ENCODE measurements at places on chromosomes 1 and 21.

GRCh38 chr1:116372191-116372590 lies 853 bp upstream of the ATP1A1 start:
- no peak for DNase-seq

DNA sequence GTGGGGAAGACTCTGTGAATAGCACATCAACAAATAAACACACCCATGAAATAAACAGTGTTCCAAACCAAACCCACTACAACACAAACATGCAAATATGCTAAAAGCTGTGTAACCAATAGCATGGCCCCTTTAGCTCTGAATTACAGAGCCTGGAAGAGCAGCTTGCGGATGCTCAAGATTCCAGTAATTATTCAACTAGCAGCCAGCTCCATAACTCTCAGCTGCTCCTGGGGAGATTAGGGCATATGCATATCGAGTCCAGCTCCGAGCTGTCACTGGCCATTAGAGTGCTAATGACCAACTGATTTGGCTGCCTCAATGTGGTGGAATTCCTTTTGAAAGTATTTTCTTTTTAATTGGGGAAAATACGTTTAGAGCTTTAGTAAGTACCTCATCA lies 207.1 kb downstream of the HHAT start:
- no peak for DNase-seq

DNA sequence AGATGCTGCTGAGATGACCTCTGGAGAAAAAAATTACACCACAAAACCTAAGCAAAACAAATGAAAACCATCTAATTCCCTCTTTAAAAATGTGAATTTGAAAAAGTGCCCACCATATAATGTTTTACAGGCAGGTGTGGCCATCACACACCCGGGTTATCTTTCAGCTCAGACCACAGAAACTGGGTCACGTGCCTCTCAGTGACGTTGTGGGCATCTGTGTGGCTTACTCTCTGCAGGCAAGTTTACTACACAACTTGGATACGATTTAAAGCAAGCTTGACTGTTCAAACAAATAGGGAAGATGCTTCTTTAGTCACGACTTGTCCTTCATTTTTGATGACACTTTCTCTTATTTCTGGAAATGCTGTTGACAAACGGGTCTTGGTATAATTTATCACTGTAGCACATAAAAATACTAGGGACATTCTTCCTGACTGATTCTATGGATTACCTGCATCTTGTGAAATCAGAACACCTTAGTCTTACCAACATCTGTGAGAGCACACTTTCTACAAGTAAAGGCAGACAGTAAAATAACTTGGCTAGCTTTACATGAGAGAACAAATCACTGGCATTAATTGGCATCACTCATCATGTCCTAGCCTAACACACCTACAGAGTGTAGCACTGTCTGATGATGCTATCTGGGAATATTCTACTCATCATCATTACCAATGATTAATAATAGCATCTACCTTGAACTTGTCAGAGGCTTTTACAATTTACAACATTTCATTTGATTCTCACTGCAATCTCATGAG lies 89.3 kb upstream of the EDEM3 start:
- DNase-seq, result no peak

- DNase-seq, result no peak
Observed at GRCh38 chr1:172650474-172651193, 8.3 kb upstream of the FASLG start.

DNA sequence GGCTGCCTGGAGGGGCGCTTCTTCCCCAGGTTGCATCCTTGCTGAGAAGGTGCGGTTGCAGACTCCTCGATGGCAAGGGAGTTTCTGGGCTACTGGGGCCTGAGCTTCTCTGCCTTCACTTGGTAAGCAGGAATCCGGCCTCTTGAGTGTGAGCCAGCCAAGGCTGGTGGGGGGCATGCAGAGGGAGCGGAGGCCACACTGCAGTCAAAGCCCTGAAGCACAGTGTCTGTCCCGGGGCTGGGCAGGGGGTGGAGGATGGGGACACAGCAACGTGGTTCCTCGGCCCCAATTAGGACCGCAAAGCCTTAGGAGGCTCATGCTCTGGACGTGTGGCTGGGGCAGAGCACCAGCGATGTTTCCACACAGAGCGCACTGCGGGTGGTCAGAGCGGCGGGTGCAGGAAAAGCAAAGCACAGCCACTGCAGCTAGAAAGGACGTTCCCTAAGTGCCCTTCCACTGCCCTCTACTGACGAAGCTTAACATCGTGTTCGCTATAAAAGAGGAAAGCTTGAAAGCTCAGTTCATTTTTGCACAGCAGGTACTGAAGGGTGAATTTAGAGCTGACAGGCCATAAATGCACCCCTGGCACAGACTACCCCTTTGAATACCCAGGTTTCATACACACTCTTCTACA lies 60.7 kb upstream of the COG2 start:
- no peak for DNase-seq

GRCh38 chr1:18951416-18951815 lies 5.1 kb downstream of the IFFO2 start:
- no peak for DNase-seq

- DNase-seq, result peak; percentile 77
Observed at GRCh38 chr1:156217871-156218270, 5.1 kb downstream of the PMF1 start.

GRCh38 chr1:24540051-24540905 lies 15.6 kb upstream of the NCMAP start:
- DNase-seq, result no peak

- DNase-seq, result no peak
Observed at GRCh38 chr1:227170361-227171166, 147.7 kb downstream of the CDC42BPA start.

DNA sequence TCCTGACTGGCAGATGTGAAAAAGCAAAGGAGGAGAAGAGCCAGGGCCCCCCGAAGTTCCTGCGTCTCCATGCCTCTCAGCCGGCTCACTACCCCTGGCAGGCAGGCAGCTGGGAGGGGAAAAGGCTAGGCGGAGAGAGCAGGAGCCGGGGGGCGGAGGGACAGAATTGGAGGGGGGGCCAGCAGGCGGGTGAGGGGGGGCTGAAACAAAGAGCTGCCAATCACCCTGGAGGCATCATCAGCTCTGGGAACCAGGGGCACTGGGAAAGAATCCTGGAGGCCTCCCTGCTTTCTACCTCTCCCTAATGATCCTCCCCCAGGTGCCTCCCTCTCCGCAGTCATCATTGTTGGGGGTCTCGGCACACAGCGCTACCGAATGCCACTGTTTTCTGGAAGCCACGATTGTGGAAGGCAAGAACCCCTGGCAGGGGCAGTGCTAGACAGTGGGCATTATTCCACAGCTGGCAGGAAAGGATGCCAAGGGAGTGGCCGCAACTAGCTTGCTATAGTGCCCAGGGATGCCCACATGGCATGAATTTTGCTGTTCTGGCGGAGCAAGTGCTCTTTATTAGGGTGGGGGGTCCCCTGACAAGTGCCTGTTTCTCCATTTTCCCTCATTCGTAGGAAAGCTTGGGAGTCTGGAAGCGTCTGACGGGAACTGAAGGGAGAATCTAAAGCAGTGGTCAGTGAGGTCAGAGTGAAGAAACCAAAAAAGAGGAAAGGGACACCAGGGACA lies at the start of gene THBS3:
TSS of gene THBS3 (minus strand) at position 92 of the 735 bp plus-strand sequence. CDS start at position 71, 21 bp downstream.
- peak; percentile 43 for DNase-seq

Data from adrenal gland (tissue), 19 donors.